Transverse colon (tissue), 4 donors: ENCODE measurements at places on chromosomes 7 and 10. TPM values are rescaled to one million over a fixed set of nuclear protein-coding genes. Genes with fewer than 3 reads are reported as not detected.

GRCh38 chr10:108771106-108771505, 1152.2 kb downstream of the XPNPEP1 start:
- H3K4me1 ChIP-seq = no peaks in the 10 kb centered on the region
- DNase-seq = no peak
- no peaks in the 10 kb centered on the region for H3K27me3 ChIP-seq

DNA sequence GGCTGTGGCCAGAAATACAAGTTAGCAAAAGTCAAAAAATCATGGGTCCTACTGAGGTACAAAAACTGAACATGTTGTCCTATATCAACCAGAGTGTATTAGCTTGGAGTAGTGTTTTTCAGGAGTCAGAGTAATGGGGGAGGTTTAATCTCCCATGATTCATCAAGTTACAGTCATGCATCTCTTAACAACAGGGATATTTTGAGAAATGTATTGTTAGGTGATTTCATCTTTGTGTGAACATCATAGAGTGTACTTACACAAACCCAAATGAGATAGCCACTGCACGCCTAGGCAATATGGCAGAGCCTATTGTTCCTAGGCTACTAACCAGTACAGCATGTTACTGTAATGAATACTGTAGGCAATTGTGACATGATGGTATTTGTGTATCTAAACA, 14.9 kb upstream of the TES start:
- no peak overlapping the region for H3K27ac ChIP-seq
- no peaks in the 10 kb centered on the region for H3K4me1 ChIP-seq
- no peaks in the 10 kb centered on the region for H3K27me3 ChIP-seq
- no peak for DNase-seq

- no peaks in the 10 kb centered on the region for H3K36me3 ChIP-seq
- H3K4me1 ChIP-seq = no peaks in the 10 kb centered on the region
- no peak overlapping the region for H3K27ac ChIP-seq
- H3K27me3 ChIP-seq = no peaks in the 10 kb centered on the region
- no peak overlapping the region for H3K4me3 ChIP-seq
Observed at GRCh38 chr7:7773334-7774309, 55.2 kb upstream of the RPA3 start.

GRCh38 chr10:98956576-98957260, 278.9 kb downstream of the HPSE2 start:
- H3K36me3 ChIP-seq = no peaks in the 10 kb centered on the region
- no peak for DNase-seq
- peaks cover 8% of the 10 kb centered on the region for H3K4me1 ChIP-seq
- no peaks in the 10 kb centered on the region for H3K27me3 ChIP-seq

GRCh38 chr10:92173996-92174395, 116.9 kb downstream of the CPEB3 start:
- no peaks in the 10 kb centered on the region for H3K4me1 ChIP-seq
- no peak for DNase-seq
- peaks cover 8% of the 10 kb centered on the region for H3K36me3 ChIP-seq
- no peaks in the 10 kb centered on the region for H3K27me3 ChIP-seq
- H3K4me3 ChIP-seq = no peak overlapping the region

- H3K4me1 ChIP-seq = peaks cover 6% of the 10 kb centered on the region
- no peak overlapping the region for H3K4me3 ChIP-seq
- peaks cover 66% of the 10 kb centered on the region for H3K27me3 ChIP-seq
- H3K36me3 ChIP-seq = no peaks in the 10 kb centered on the region
- peak; percentile 19 for DNase-seq
Observed at GRCh38 chr10:129035052-129035827, 431.8 kb upstream of the MGMT start.

DNA sequence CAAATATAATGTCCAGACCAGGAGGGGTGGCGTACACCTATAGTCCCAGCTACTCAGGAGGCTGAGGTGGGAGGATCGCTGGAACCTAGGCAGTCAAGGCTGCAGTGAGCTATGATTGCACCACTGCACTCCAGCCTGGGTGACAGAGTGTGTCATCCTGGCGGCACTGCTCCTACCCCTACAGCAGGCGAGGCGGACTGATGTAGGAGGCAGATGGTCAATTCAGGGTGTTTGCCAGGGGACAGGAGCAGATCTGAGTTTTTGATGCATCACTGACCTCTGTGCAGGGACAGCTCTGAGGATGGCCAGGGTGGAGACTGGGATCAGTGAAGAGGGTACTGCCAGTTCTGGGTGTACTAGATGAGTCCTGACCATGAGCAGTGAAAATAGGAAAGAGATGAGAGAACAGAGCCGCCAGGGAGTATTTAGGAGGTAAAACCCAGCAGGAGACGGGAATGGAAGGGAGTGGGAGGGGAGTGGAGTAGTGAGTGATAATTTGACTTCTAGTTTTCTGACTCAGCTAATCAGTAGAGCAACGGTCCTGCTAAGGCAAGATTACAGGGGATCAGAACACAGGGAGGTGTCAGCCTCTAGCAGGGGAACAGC, 75.3 kb downstream of the HIP1 start:
- H3K27ac ChIP-seq = no peak overlapping the region
- H3K36me3 ChIP-seq = no peaks in the 10 kb centered on the region
- no peaks in the 10 kb centered on the region for H3K4me1 ChIP-seq
- H3K27me3 ChIP-seq = no peaks in the 10 kb centered on the region

- H3K4me1 ChIP-seq = no peaks in the 10 kb centered on the region
- DNase-seq = peak; percentile 60
- peak overlapping the region; percentile 29 for H3K27ac ChIP-seq
- H3K27me3 ChIP-seq = no peaks in the 10 kb centered on the region
- H3K4me3 ChIP-seq = no peak overlapping the region
Observed at GRCh38 chr10:122054048-122055025, 65.4 kb downstream of the TACC2 start.

DNA sequence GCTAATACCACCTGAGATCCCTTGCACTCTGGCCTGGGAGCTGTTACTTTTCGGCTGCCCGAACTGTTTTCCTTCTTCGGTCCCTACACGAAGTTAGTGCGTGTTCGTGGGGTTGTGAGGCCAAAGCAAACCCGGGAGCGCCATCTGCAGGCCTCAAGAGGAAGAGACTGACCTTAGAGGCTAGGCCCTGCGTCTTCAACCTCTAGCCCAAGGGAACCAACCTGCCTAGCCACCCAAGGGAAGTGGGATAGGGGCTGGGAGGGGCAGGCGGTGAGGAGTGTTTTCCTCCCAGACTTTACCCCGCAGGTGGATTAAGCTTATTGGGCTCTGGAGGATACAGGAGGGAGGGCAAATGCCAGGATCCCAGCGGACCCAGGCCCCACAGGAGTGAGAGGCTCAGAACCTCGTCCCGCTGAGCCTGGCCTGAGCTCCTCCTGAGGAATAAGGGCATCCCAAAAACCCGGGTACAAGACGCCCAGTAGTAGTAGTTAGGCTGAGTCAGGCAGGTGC, 1.7 kb upstream of the PAX2 start:
- DNase-seq = peak; percentile 54
- H3K27me3 ChIP-seq = peaks cover 100% of the 10 kb centered on the region
- H3K4me3 ChIP-seq = no peak overlapping the region
- no peaks in the 10 kb centered on the region for H3K36me3 ChIP-seq

GRCh38 chr10:117750616-117751015, 208.1 kb downstream of the EMX2 start:
- H3K36me3 ChIP-seq = no peaks in the 10 kb centered on the region
- no peak overlapping the region for H3K27ac ChIP-seq
- no peak overlapping the region for H3K4me3 ChIP-seq
- no peaks in the 10 kb centered on the region for H3K4me1 ChIP-seq

GRCh38 chr10:128287921-128288320, 161.7 kb upstream of the MKI67 start:
- H3K27ac ChIP-seq = no peak overlapping the region
- DNase-seq = no peak
- H3K36me3 ChIP-seq = no peaks in the 10 kb centered on the region
- no peaks in the 10 kb centered on the region for H3K4me1 ChIP-seq

DNA sequence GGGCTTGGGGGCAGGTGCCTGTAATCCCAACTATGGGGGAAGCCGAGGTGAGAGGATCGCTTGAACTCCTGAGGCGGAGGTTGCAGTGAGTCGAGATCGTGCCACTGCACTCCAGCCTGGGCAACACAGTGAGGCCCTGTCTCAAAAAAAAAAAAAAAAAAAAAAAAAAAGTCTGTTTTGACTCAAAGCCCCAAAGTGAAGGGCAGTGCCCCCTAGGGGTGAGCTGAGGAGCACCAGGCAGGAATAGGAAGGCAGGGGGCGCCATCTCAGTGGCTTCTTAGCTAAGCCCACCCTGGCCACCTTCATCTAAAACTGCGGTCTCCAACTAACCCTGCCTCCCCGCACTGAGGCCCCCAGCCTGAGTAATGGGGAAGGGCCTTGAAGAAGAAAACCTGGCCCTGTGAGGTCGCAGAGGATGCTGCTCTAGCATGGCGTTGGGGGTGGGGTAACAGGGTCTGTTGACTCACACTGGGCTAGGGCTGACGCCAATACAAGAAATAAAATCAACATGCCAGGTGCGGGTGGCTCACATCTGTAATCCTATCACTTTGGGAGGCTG, 9.8 kb downstream of the PODXL start:
- H3K4me3 ChIP-seq = no peak overlapping the region
- DNase-seq = no peak

GRCh38 chr7:10934292-10934691, 39.4 kb upstream of the PHF14 start:
- H3K4me3 ChIP-seq = no peak overlapping the region
- no peak for DNase-seq
- peaks cover 21% of the 10 kb centered on the region for H3K4me1 ChIP-seq
- no peaks in the 10 kb centered on the region for H3K27me3 ChIP-seq
- H3K27ac ChIP-seq = peak overlapping the region; percentile 70

GRCh38 chr7:80134115-80134535, 506 bp upstream of the GNAI1 start:
- no peaks in the 10 kb centered on the region for H3K27me3 ChIP-seq
- DNase-seq = no peak
- peak overlapping the region; percentile 37 for H3K4me3 ChIP-seq
- H3K36me3 ChIP-seq = no peaks in the 10 kb centered on the region

GRCh38 chr7:130932088-130932487, 198.1 kb upstream of the KLF14 start:
- no peak overlapping the region for H3K27ac ChIP-seq
- H3K27me3 ChIP-seq = no peaks in the 10 kb centered on the region
- no peak overlapping the region for H3K4me3 ChIP-seq
- DNase-seq = no peak

DNA sequence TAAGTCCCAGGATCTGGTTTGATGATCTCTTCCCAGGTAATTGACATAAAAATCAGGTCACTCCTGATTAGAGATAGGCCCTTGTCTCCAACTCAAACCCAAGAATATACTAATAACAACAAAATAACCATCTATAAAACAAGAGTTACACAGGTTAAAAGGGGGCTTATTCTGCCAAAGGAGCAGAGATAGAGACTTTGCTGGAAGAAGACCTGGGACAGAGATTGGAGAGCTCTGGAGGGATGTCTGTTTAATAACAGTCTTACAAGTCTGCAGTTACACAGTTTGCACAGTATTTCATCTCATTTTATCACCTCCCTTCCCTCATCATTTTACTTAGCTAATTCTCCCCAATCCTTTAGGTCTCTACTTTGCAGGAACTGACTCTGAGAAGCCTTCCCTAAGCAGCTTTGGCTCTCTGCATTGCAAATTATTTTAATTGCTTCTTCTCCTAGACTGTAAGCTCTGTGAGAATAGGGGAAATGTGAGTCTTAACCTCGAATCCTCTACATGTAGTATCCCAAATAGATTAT, 3.7 kb upstream of the ZNF438 start:
- no peak overlapping the region for H3K27ac ChIP-seq
- H3K36me3 ChIP-seq = no peaks in the 10 kb centered on the region
- H3K4me1 ChIP-seq = peaks cover 16% of the 10 kb centered on the region
- no peak for DNase-seq
- H3K4me3 ChIP-seq = no peak overlapping the region

GRCh38 chr7:141294143-141294829, 220.4 kb downstream of the TMEM178B start:
- H3K27ac ChIP-seq = no peak overlapping the region
- no peaks in the 10 kb centered on the region for H3K4me1 ChIP-seq
- no peaks in the 10 kb centered on the region for H3K36me3 ChIP-seq
- H3K4me3 ChIP-seq = no peak overlapping the region

DNA sequence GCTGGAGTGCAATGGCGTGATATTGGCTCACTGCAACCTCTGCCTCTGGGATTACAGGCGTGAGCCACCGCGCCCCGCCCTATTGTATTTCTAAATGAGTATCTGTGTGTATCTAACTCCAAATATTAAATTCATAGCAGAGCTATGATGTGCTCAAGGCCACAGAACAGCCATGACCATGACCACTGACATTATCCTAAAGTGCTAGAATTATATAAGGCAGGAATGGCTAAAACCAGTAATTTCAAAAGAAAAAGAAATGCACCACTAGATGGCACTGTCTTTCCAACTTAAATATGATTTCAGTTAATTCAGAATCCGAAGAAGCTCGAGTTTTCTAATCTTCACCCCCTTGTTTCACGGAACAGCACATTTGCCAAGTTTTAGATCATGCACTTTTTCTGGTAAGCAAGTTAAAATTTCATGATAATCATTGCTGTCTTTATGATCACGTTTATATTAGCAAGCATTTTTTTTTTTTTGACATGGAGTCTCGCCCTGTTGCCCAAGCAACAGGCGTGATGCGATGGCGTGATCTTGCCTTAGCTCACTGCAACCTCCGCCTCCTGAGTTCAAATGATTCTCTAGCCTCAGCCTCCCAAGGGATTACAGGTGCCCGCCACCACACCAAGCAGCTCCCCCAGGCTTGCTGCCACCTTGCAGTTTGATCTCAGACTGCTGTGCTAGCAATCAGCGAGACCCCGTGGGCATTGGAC, 65.3 kb downstream of the OR13A1 start:
- H3K27ac ChIP-seq = no peak overlapping the region
- H3K36me3 ChIP-seq = no peaks in the 10 kb centered on the region
- no peak overlapping the region for H3K4me3 ChIP-seq
- DNase-seq = no peak

DNA sequence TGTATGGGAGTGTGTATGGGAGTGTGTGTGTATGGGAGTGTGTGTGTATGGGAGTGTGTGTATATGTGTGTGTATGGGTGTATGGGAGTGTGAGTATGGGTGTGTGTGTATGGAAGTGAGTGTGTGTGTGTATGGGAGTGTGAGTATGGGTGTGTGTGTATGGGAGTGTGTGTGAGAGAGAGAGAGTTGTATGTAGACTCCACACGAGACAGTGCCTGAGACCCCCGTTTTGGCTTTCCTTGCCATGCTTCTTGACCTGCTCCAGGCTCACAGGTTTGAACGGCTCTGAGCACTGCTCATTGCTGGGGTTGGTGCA, 49.7 kb downstream of the COL17A1 start:
- no peaks in the 10 kb centered on the region for H3K4me1 ChIP-seq
- H3K27ac ChIP-seq = no peak overlapping the region
- H3K36me3 ChIP-seq = no peaks in the 10 kb centered on the region
- H3K27me3 ChIP-seq = no peaks in the 10 kb centered on the region
- no peak for DNase-seq

GRCh38 chr10:120727001-120727400, 124.2 kb upstream of the WDR11 start:
- H3K4me3 ChIP-seq = no peak overlapping the region
- no peak overlapping the region for H3K27ac ChIP-seq
- H3K27me3 ChIP-seq = no peaks in the 10 kb centered on the region
- no peak for DNase-seq
- no peaks in the 10 kb centered on the region for H3K36me3 ChIP-seq
- no peaks in the 10 kb centered on the region for H3K4me1 ChIP-seq

GRCh38 chr7:93053949-93054943, 63.5 kb downstream of the SAMD9 start:
- no peaks in the 10 kb centered on the region for H3K27me3 ChIP-seq
- H3K4me1 ChIP-seq = no peaks in the 10 kb centered on the region
- peak; percentile 36 for DNase-seq

Gene ANKRD61
- total RNA-seq = not detected

Gene HOXA4
- 3.5 TPM for total RNA-seq

Gene NUP42
- 38.2 TPM for total RNA-seq

Gene ARMH3
- total RNA-seq = 29.7 TPM

Gene GNAI1
- total RNA-seq = 39.7 TPM

Gene LRMDA
- total RNA-seq = 7.8 TPM

Gene PTTG1IP2
- not detected for total RNA-seq

Gene TPST1
- total RNA-seq = 28.3 TPM
